Lower lobe of right lung (tissue), 2 donors: ENCODE measurements at places on chromosomes 12 and 14. TPM values are rescaled to one million over a fixed set of nuclear protein-coding genes. Genes with fewer than 3 reads are reported as not detected.
A peak's percentile ranks its signal among the peaks of the same experiment; 100 is the strongest.

Gene CD163L1
- 4.5 TPM for total RNA-seq

Gene CHMP4A
- total RNA-seq: 41.9 TPM

Gene BBOF1
- 7.4 TPM for total RNA-seq

Gene MAPK1IP1L
- total RNA-seq: 72.4 TPM

Gene RND1
- 5.9 TPM for total RNA-seq

Gene TAS2R7
- total RNA-seq: not detected

Gene JAG2
- total RNA-seq: 29.2 TPM

Gene CCDC77
- total RNA-seq: 7.4 TPM

Gene C1R
- 373 TPM for total RNA-seq

DNA sequence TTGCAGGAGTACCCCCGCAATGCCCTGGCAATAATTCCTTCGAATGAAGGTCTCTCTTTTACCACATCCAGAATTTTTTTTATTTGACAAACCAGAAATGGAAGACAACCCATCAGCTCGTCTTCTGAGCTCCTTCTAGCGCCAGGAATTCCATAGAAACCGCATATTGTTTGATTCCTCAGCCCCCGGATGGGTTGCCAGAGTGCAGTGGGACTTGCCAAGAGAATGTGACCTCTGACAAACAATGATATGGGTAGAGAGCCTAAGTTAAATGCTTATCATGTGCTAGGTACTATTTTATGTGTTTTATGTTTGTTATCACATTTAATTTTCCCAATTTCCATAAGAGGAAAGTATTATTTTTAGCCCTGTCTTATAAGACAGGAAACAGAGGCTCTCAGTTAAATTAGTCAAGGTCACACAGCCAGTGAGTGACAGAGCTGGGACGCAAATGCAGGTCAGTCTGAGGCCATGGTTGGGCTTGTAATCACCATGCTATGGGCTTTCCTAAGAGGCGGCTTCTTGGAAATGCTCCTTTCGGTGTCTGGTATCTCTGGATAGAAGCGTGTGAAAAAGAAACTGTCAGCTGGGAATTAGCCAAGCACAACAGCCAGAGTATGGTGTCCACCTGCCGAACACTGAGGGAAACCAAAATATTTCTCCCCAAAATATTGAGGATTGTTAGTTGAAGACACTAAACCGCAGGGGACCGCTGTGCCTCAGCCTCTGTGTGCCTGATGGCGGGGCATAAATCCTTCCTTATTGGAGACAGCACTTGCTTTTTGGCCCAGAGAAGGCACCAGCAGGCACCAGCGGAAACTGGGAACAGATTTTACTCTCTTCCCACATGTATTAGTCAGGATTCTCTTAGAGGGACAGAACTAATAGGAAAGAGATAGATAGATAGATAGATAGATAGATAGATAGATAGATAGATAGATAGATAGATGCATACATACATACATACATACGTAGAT is 29.4 kb upstream of the ETFBKMT start:
- DNase-seq: no peak
- no peaks in the 10 kb centered on the region for H3K27me3 ChIP-seq
- no peaks in the 10 kb centered on the region for H3K4me1 ChIP-seq
- no peaks in the 10 kb centered on the region for H3K36me3 ChIP-seq
- H3K27ac ChIP-seq: no peak overlapping the region
- no peak overlapping the region for H3K4me3 ChIP-seq

GRCh38 chr12:19675361-19675760 is 236.1 kb downstream of the AEBP2 start:
- H3K4me3 ChIP-seq: no peak overlapping the region
- no peaks in the 10 kb centered on the region for H3K36me3 ChIP-seq
- no peaks in the 10 kb centered on the region for H3K4me1 ChIP-seq
- H3K27ac ChIP-seq: no peak overlapping the region
- no peaks in the 10 kb centered on the region for H3K27me3 ChIP-seq
- DNase-seq: no peak

GRCh38 chr12:94183708-94184379 is 35.5 kb downstream of the PLXNC1 start:
- no peak overlapping the region for H3K4me3 ChIP-seq
- H3K27ac ChIP-seq: no peak overlapping the region
- no peak for DNase-seq
- no peaks in the 10 kb centered on the region for H3K4me1 ChIP-seq
- peaks cover 11% of the 10 kb centered on the region for H3K36me3 ChIP-seq

- no peaks in the 10 kb centered on the region for H3K27me3 ChIP-seq
- no peaks in the 10 kb centered on the region for H3K36me3 ChIP-seq
- DNase-seq: no peak
- peaks cover 8% of the 10 kb centered on the region for H3K4me1 ChIP-seq
- no peak overlapping the region for H3K4me3 ChIP-seq
- no peak overlapping the region for H3K27ac ChIP-seq
Observed at GRCh38 chr12:10121278-10121677, 8.7 kb downstream of the CLEC7A start.

DNA sequence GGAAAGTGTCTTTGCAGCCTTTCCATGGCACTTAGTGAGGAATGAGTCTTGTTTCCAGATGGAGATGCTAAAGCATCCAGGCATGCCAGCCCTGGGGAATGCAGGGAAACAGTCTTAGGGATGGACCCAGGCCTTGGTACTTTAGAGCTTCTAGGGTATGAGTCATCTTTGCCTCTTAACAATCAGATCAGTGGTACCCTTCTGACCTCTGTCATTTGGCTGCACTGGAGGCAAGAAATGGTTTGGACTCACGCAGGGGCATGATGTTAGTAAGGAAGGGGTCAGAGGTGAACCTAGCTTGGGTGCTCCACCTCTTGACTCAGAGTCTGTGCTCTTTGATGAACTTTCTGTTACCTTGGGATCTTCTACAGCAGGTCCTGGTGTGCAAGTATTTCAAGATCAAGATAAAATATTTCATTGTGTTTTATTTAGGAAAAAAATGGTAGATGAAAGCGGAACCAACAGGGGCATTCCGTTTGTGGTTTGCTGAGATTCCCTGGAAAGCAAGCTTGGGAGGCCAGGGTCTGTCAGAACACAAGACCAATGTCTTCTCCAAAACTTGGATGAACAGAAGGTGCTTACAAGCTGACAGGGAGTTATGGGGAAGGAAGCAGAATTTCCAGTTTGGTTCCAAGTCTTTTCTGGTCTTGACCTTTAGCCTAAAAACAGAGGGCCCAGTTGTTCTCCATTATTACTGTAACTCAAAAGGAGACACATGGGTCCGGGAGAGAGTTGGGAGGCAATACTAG is 216.2 kb downstream of the ZFP36L1 start:
- H3K27ac ChIP-seq: peak overlapping the region; percentile 75
- H3K4me1 ChIP-seq: peaks cover 40% of the 10 kb centered on the region
- H3K27me3 ChIP-seq: no peaks in the 10 kb centered on the region
- H3K4me3 ChIP-seq: no peak overlapping the region
- no peaks in the 10 kb centered on the region for H3K36me3 ChIP-seq

DNA sequence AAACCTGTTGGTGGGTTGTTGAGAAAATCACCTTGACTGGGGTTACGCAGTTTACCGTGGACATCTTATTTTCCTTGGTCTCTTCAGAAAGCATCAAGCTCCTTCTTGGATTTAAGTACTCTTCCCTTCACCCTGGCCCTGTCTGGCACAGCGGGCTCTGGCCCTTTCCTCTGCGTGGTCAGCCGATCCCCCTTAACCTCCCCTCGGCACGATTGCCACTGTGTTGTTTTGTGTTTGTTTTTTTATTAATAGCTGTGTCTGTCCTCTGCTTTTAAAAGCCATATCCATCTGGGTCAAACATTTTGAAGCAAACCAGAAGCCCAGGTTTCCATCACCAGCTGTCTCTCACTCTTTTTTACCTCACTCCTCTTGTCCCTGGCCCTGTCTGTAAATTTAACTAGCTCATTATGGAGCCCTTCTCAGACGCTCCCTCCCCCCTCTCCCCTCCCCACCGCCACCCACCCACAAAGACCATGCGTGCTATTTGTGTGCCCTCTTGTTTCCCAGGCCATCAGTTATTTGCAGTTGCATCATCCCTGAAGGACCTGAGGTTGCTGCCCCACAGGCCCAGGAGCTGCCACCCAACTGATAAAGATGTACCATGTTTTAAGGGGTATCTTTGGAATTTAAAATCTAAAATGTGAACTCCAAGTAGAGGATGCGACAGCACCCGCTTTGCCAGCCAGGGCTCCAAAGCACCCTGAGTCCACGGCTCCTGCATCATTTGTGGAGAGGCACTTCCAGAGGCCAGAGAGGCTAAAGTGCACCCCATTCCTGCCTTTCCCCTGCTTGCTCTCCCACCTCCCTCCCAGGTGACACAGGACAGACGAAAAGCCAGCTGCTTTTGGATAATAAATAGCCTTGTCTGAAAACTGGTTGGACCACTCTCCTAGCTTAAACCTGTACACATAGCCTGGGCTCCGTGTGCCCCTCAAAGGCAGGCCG is 3.9 kb downstream of the BCL11B start:
- H3K4me3 ChIP-seq: peak overlapping the region; percentile 54
- H3K27ac ChIP-seq: peak overlapping the region; percentile 24
- H3K36me3 ChIP-seq: no peaks in the 10 kb centered on the region
- peaks cover 29% of the 10 kb centered on the region for H3K4me1 ChIP-seq
- peaks cover 85% of the 10 kb centered on the region for H3K27me3 ChIP-seq

DNA sequence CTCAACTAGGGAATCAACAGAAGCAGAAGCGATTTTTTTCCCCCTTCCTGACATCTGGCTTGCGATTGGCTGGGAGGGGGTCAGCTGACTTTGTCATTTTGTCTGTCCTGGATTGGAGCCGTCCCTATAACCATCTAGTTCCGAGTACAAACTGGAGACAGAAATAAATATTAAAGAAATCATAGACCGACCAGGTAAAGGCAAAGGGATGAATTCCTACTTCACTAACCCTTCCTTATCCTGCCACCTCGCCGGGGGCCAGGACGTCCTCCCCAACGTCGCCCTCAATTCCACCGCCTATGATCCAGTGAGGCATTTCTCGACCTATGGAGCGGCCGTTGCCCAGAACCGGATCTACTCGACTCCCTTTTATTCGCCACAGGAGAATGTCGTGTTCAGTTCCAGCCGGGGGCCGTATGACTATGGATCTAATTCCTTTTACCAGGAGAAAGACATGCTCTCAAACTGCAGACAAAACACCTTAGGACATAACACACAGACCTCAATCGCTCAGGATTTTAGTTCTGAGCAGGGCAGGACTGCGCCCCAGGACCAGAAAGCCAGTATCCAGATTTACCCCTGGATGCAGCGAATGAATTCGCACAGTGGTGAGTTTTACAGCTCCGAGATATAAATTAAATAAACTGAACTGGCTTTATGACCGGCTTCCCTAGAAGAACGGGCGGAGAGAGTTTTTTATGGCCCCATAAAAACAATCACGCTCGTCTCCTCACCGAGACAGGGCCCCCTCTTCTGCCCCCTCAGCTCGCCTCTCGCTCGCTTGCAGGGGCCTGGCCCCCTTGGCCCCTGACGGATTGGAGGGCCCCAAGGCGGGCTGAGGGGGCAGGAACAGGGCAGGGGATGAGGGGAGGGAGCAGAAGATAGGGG is at the start of gene HOXC6:
HOXC6 (plus strand) TSS at position 127 of the 888 bp plus-strand sequence; CDS start at position 209, 82 bp downstream.
- H3K36me3 ChIP-seq: no peaks in the 10 kb centered on the region
- peaks cover 100% of the 10 kb centered on the region for H3K27me3 ChIP-seq
- no peak for DNase-seq
- H3K4me3 ChIP-seq: peak within 1 kb of the TSS; percentile 21
- H3K4me1 ChIP-seq: peaks cover 13% of the 10 kb centered on the region
- no peak within 1 kb of the TSS for H3K27ac ChIP-seq

GRCh38 chr14:74582910-74583581 is 29.0 kb downstream of the LTBP2 start:
- no peak for DNase-seq
- no peaks in the 10 kb centered on the region for H3K36me3 ChIP-seq
- no peak overlapping the region for H3K4me3 ChIP-seq
- peaks cover 27% of the 10 kb centered on the region for H3K4me1 ChIP-seq

DNA sequence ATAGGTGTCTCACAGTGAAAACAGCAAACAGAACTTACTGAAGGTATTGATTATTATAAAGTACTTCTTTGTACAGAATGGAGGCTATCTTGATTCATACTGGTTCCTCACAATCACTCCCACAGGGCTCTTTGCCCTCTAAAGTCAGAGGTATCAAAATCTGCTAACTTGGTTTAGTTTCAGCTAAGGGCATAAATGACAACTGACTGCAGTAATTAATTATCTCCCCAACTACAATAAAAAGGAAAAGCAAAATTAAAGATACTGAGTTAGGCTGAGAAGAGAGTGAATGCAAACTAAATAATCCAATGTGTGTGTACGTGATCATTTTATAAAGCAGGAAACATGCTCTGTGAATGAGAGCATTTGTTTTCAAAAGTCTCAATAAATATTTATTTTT is 338.7 kb downstream of the ACSS3 start:
- H3K4me3 ChIP-seq: no peak overlapping the region
- DNase-seq: no peak
- H3K27me3 ChIP-seq: no peaks in the 10 kb centered on the region
- H3K36me3 ChIP-seq: no peaks in the 10 kb centered on the region
- no peak overlapping the region for H3K27ac ChIP-seq

DNA sequence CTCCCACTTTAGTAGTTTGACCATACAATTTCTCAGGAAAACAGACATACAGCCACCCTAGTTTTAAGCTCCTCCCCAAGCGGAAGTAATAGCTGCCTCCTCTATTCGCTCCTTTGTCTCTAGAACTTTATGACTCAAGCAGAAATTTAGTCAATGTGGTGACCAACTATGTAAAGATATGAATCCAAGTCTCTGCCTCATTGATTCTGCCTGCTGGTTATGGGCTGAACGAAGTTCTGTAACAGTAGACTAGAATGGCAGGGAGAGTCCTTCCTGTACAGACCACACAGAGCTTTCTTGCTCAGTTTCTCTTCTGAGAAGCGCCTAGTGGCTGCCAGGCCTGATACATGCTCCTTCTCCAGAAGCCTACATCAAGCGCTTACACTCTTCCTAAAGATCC is 19.1 kb downstream of the KICS2 start:
- DNase-seq: no peak
- H3K36me3 ChIP-seq: peaks cover 13% of the 10 kb centered on the region
- H3K4me3 ChIP-seq: no peak overlapping the region
- no peaks in the 10 kb centered on the region for H3K27me3 ChIP-seq
- H3K27ac ChIP-seq: no peak overlapping the region

- H3K27me3 ChIP-seq: no peaks in the 10 kb centered on the region
- no peak overlapping the region for H3K4me3 ChIP-seq
- peaks cover 2% of the 10 kb centered on the region for H3K4me1 ChIP-seq
- DNase-seq: no peak
- H3K27ac ChIP-seq: no peak overlapping the region
Observed at GRCh38 chr14:23137192-23137812, 18.2 kb upstream of the CEBPE start.

- peak within 1 kb of the TSS; percentile 86 for H3K27ac ChIP-seq
- H3K4me3 ChIP-seq: peak within 1 kb of the TSS; percentile 65
- DNase-seq: peak; percentile 57
- H3K4me1 ChIP-seq: peaks cover 47% of the 10 kb centered on the region
- H3K27me3 ChIP-seq: no peaks in the 10 kb centered on the region
Observed at GRCh38 chr14:20802341-20803084, at the start of gene RNASE1. RNASE1 (minus strand) TSS chr14:20802844; CDS start chr14:20802068, 776 bp downstream.

- H3K27me3 ChIP-seq: peaks cover 5% of the 10 kb centered on the region
- H3K4me1 ChIP-seq: no peaks in the 10 kb centered on the region
- DNase-seq: no peak
- H3K36me3 ChIP-seq: no peaks in the 10 kb centered on the region
- no peak overlapping the region for H3K4me3 ChIP-seq
Observed at GRCh38 chr12:7857971-7858370, 14.7 kb downstream of the SLC2A14 start.

- no peak for DNase-seq
- H3K36me3 ChIP-seq: no peaks in the 10 kb centered on the region
Observed at GRCh38 chr14:31930070-31930469, 147.0 kb upstream of the ARHGAP5 start.
